ENCODE measurements at places on chromosomes 5 and 9. TPM values are rescaled to one million over a fixed set of nuclear protein-coding genes. Genes with fewer than 3 reads are reported as not detected.

DNA sequence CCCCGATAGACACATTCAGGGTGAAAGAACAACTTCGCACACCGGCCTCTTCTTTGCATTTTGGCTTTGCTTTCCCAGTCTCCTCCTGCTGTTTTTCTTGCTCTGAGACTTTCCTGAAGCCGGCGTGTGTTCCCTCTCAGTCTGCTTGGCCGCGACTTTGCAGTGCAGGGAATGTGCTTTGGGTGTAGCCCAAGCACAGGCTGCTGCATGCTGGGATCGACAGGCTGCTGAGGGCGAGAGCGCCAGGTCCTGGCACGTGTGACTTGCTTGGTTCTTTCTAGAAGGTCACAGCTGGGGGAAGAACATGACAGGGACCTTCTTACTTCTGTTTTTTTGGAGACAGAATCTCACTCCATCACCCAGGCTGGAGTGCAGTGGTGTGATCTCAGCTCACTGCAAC is 40.6 kb downstream of the TENT4A start:
- DNase-seq: no peak

DNA sequence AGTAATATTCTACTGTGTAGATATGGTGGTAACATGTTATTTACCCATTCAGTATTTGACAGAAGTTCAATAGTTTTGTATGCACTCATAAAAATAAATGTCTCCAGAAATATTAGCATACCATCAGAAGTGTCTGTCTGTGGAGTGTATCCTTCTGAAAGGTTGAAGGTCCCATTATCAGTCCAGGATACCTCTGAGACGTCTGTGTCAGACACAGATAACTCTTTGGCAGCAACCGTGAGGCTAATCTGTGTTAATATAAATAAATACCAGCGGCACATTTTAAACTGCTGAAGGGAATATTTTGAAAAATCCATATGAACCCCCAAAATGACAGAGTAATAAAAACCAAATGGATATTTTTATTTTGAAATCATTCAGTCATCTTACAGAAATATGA is 11.9 kb upstream of the ZNF622 start:
- DNase-seq: no peak

GRCh38 chr5:38023799-38024198 is 184.0 kb upstream of the GDNF start:
- DNase-seq: no peak

DNA sequence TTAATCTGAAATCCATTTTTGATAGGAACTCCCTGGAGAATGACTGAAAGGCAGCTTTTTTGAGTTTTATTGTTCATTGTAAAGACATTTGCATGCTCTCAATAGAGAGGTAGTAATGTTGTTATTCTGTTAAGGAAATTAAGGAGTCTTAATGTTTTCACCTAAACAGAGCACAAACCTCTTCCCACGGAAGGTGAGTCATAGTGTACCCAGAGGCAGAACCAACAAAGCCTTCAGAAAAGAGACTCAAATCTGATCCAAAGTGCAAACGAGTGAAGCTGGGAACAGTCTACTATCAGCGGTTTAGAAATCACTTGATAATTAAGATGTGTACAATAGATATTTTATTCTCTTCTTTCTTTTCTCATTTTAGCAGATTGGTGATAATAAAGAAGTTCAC is 470.5 kb downstream of the PLK2 start:
- DNase-seq: no peak

DNA sequence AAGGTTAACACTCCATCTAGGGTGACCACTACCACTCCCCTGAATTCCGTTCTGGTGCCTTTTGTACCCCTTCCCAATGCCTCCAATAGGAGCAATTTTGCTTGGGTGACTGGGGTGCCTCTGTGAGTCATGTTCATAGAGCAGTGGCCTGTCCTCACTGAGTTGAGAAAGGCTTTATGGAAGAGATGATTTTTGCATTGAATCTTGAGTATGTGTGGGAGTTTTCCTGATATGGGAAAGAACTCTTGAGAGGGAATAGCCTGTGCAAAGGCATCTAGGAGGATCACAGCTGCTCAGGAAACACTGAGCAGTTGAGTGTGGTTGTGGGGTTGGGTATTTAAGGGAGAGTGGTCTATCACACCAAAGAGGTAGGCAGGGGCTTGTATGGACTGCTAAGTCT is 16.2 kb downstream of the C9orf43 start:
- no peak for DNase-seq

The BNC2 gene
- 46.8 TPM for polyA plus RNA-seq

The ANKRD18B gene
- polyA plus RNA-seq: 8.6 TPM
